SK-MEL-5 (cell line): ENCODE measurements at places on chromosomes 2 and 18. TPM values are rescaled to one million over a fixed set of nuclear protein-coding genes. Genes with fewer than 3 reads are reported as not detected.

- DNase-seq, result no peak
These were observed 19.7 kb upstream of the SCG2 start for GRCh38 chr2:223621901-223622300.

DNA sequence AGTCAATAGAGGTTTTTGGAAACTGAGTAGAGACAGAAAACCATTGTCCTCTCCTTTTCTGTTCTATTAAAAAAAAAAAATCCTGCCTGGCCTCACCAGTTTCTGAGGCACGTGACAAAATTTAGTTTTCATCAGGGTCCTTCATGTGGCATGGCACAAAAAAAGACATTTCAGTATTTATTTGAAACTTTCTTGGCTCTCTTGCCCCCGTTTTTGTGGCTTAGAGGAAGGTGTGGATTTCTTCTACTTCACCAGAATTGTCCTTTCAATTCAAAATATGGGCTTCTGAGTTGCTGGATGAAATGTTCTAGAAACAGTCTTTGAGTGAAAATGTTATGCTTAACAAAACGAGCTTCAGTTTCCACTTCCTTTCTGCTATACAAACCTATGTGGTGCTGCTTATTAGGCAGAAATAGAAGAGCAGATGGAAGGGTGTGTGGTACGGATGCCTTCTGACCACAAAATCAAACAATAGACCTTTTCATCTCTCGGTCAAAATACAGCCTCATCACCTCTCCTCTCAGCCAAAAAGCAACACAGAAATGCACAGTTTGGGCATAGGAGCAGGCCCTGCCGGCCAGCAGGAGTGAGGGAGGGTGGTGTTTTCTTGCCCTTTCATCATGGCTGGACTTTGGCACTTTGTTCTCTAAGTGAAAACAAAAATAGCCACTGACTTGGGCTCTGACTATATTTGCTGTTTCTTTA, 89.2 kb downstream of the SH3RF3 start:
- peak; percentile 79 for DNase-seq

DNA sequence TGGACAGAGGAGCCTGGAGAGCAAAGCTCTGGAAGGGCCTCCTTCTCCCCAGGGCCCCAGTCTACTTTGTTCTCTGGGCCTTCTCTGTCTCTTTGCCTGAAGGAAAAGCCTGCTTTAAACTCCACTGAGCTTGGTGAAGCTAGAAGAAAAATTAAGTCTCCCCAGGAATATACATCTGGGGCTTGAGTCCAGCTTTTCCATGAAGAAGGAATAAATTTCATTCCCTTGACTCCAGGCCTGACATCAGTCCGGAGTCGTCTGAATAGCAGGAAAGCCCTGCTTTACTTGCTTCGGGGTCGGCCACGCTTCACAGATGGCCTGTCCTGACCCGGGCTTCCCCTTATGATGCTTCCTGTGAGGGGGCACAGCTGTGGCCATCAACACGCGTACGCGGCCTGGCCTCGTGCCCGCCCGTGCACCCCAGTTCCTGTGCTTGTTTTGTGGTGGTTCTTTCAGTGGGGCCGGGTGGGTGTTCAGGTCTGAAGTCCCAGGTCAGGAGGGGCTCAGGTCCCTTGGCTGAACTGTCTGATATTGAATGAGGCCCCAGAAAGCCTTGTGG, 73.6 kb downstream of the ACOXL start:
- no peak for DNase-seq

GRCh38 chr2:81858998-81859397, 1554.4 kb upstream of the LRRTM1 start:
- DNase-seq, result no peak

Gene SLC38A11
- total RNA-seq, result not detected in 2 replicates

- no peak for DNase-seq
These were observed 8.4 kb upstream of the INO80C start for GRCh38 chr18:35506024-35506712.

Gene LYPD6B
- total RNA-seq, result not detected in 2 replicates

- DNase-seq, result no peak
These were observed 32.2 kb upstream of the MAP3K20 start for GRCh38 chr2:173043476-173043875.

DNA sequence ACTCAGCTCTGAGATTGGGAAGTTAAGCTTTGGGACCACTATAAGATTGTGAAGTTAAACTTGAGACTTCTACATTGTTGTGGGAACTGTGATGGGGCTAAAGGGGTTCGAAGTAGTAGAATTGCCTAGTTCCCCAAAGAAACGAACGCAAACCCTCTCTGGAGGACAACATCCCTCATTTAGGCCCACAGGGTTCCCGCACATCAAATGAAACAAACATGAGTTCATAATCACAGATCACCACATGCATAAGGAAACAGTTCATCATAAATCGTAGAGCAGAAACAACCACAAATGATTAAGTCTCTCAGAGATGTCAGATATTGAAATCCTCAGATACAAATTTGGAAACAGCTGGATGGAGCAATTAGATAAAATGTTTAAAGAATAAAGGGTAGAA, 55.9 kb upstream of the HPCAL1 start:
- DNase-seq, result no peak

DNA sequence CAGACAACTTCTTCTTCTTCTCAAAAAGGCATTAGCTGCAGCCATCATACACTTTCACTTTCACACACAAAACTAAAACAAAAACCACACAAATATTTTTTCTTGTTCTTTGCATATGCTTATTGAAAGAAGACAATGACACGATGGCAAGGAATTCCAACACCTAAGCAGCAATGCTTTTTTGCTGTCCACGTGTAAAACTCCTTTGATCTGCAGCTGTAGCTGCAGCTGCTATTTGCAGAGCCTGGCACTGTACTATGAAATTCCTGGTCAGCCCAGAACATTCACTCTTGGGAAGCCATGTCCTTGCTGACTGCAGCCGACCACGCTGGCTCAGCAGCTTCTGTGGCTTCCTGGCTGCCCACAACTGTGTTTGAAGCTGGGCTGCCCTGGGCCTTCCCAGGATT, 316.2 kb downstream of the CDH2 start:
- DNase-seq, result peak; percentile 2

DNA sequence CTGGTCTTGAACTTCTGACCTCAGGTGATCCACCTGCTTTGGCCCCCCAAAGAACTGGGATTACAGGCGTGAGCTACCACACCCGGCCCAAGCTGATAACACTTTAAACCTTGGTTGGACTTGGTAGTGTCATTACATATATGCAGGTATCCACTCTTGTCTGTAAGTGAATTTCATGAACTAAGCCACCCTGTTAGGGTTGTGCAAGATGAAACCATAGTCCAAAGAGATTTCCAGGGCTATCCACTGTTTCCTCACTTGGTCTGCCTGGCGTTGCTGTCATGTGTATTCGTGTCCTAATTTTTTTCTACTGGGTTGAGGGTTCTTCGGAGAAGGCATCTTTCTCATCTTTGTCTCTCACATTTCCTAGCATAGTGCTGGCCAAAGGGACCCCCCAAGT, 203.0 kb downstream of the CAMKMT start:
- no peak for DNase-seq

- DNase-seq, result no peak
These were observed 310.4 kb upstream of the CCDC68 start for GRCh38 chr18:55269622-55270021.

DNA sequence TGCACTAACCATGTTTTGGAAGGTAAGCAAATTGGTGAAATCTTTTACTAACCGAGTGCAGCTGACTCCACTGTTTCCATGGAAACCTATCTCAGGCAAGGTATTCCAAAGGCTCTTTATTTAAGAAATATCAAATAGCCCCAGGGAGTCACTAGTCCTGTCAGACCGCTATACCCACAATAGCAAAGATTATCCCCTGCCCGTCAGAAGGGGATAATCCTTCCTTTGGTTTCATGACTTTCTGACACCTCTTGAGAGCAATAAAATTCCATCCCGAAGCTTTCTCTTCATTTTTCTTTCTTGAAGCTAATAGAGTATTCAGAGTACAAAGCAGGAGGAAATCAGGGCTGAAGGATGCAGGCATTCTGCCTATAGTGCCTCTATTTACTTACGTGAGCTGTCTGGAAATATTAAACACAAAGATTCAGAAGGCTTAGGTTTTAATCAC, 34.7 kb upstream of the MAP2 start:
- DNase-seq, result peak; percentile 50

- DNase-seq, result no peak
These were observed 113.8 kb downstream of the SH3RF3 start for GRCh38 chr2:109242654-109243331.

- DNase-seq, result no peak
These were observed 74.5 kb upstream of the B3GNT7 start for GRCh38 chr2:231321021-231321420.

GRCh38 chr2:144477957-144478311, 42.0 kb downstream of the ZEB2 start:
- DNase-seq, result no peak

DNA sequence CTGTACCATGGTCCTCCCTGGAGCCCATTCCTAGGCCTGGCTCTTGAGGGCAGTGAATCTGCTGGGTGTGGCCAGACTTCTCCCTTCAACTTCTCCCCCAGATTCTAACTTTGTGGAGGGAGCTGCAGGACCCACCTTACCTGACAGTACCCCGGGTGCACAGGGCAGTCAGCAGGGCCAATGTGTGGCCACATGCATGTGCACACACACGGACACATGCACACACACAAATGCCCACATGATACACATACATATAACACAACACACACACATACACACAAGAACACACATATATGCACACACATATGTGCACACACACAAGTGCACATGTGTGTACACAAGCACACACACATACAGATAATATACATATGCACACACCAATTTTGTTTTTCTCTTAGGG, 300.0 kb upstream of the HS6ST1 start:
- no peak for DNase-seq

DNA sequence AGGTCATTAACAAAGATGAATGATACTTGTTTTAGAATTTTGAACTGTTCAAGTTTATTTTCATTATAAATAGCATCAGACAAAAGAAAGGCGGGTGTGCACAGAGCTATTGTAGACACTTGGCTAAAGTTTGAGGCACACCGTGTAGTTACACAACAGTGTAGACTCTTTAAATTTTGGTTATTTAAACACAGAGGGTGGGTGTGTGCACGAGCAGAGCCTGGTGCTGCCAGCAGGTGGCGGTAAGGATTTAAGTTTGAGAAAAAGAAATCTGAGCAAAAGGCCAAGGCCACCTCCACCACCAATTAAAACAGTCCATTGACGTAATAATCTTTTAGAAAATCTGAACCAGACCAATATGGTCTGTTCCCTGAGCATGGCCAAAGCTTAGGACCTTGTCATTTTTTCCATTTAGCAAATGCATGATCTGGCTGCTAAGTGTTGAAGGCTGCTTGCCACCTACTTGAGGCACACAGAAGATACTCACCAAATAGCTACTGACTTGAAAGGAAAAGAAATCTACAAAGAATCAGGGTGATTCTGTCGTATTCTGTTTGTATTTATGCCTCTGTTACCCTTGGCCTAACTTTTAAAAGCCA, 14.3 kb downstream of the COPS7B start:
- peak; percentile 61 for DNase-seq

- DNase-seq, result no peak
These were observed 50.6 kb upstream of the ZFP36L2 start for GRCh38 chr2:43276962-43277391.

DNA sequence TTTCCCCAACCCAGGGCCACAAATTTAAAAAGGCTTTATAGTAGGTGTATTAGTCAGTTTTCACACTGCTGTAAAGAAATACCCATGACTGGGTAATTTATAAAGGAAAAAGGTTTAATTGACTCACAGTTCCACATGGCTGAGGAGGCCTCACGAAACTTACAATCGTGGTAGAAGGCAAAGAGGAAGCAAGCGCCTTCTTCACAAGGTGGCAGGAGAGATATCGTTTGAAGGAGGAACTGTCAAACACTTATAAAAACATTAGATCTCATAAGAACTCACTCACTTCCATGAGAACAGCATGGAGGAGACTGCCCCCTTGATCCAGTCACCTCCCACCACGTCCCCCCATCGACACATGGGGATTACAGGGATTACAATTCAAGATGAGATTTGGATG, 70.4 kb downstream of the FECH start:
- no peak for DNase-seq

Gene C2orf76
- 23.6 and 23.8 TPM in 2 replicates for total RNA-seq

GRCh38 chr2:204042401-204042800, 105.8 kb downstream of the ICOS start:
- no peak for DNase-seq

DNA sequence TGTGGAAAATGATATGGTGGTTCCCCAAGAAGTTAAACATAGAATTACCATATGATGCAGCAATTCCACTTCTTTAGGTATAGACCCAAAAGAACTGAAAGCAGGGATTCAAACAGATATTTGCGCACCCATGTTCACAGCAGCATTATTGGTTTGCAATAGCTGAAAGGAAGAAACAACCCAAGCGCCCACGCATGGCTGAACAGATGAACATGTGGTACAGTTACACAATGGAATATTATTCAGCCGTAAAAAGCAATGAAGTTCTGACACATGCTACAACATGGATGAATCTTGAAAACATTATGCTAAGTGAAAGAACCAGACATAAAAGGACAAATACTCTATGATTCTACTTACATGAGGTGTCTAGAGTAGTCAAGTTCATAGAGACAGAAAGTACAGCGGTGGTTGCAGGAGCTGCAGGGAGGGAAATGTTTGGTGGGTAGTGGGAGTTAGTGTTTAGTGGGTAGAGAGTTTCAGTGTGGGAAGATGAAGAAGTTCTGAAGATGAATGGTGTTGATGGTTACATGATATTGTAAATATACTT, 26.7 kb upstream of the ASPRV1 start:
- DNase-seq, result no peak

GRCh38 chr2:45000921-45001868, 8.1 kb downstream of the SIX2 start:
- DNase-seq, result no peak

DNA sequence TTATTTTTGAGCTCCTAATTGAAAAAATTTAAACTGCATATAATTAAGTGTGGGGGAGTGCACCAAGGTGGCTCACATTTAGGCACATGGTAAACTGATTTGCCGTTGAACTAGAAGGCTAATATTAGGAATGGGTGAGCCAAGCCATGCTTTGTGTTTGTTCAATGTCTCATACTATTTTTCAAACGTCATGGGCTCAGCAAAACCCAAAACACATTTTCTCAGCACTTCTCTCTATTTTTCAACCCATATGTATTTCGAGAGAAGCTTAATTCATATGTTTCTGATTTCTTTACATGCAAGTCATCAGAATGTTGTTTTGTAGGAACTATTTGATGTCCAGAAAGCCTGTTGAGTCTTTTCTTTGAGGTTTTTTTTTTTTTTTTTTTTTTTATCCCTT, 291.2 kb downstream of the TCF4 start:
- no peak for DNase-seq

DNA sequence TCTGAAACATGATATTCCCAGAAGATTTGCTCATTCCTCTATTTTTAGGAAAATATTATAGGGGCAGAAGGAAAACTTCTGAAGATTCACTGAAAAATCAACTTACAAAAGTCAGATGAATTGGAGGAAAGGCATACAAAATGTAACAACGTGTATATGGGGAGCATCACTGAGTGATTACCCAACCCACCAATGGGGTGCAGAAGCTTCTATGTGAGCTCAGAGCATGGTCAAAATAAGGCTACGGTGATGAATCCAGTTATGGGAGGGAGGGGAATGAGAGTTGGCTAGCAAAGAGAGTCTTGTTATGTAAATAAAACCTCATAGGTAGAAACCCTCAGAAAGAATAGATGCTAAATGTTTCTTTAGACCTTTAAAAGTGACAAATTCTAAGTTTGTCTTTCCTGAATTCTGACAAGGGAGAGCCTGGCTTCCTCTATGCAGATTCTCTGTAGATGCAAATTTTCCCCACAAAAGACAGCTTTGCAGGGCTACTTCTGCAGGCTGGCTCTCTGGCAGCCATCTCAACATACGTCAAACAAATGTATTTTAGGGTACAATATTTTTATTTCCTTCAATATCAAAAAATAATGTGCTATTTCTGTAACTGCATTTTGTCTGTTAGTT, 171.4 kb upstream of the NDUFV2 start:
- DNase-seq, result no peak

Gene MZT2B
- total RNA-seq, result 98.7 and 112 TPM in 2 replicates
